Right renal pelvis (tissue), 4 donors: ENCODE measurements at places on chromosomes 16 and 17.

GRCh38 chr16:66904846-66905632 is 13.6 kb downstream of the CDH16 start:
- no peak for DNase-seq

- DNase-seq = no peak
Observed at GRCh38 chr16:56422896-56423441, 2.4 kb downstream of the AMFR start.

DNA sequence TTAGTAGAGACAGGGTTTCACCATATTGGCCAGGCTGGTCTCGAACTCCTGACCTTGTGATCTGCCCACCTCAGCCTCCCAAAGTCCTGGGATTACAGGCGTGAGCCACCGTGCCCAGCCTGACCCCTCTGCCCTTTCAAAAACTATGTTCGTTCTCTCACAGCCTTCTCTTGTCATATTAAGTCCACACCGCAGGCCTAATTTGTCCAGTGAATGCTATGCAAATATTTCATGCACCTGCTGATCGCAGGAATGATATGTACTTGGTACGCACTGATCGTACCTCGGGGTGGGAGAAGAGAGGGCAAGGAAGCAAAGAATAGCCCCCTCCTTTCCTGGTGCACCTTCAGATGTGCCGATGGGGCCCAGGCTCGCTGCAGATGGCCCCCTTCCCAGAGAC is 3.0 kb upstream of the BIRC5 start:
- DNase-seq = no peak

- no peak for DNase-seq
Observed at GRCh38 chr17:1907909-1908698, 78.3 kb downstream of the RPA1 start.

GRCh38 chr16:1122398-1122765 is 26.3 kb upstream of the C1QTNF8 start:
- DNase-seq = no peak

DNA sequence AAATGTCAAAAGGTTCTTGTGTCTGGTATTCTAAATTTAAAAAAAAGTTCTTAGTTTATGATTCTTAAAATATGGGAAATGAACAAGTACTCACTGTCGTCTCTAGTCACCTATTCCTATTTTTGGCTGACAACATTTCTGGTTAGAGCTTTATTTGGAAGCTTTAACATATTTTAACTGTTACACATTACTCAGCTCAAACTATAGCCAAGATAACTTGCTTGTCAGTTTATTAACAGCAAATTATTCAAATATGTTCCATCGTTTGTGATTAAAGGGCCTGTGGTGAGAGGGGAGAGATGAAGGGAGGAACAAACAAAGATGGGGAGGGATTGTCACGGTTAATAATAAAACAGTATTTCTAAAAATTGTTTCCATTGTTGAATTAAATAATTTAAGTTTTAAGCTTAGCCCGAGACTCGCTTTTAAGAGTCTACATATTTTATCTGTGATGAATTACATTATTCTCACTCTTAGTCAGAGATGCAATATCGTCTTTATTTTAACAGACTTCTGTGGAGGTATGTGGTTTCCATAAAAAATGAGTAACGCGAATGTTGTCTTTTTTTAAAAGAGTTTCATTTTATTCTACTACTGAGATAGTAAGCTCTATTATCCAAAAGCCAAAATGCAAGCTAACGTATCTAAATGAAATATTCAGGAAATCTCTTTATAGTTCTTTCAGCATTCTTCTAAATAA is 321.9 kb upstream of the PMFBP1 start:
- no peak for DNase-seq

GRCh38 chr17:66451188-66452149 is 149.1 kb downstream of the PRKCA start:
- no peak for DNase-seq

DNA sequence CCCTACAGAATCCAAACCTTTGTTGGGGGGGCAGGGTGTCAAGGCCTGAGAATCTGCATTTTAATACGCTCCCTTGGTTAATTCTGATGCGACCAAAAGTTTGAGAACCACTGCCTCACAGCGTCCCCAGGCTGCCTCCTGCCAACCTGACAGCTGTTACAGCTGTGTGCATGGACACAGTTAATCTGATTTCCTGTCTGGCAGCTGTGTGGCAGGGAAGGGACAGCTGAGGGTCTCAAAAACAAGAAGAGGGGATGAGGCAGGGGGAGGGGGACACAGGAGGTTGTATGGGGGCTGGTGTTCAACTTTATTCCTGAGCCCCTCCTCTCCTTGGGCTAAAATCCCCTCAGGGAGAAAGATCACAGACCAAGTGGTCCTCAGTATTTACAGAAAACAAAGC is 17.5 kb downstream of the HDAC5 start:
- DNase-seq = no peak

GRCh38 chr17:879546-880442 is 97.6 kb downstream of the MRM3 start:
- DNase-seq = no peak

DNA sequence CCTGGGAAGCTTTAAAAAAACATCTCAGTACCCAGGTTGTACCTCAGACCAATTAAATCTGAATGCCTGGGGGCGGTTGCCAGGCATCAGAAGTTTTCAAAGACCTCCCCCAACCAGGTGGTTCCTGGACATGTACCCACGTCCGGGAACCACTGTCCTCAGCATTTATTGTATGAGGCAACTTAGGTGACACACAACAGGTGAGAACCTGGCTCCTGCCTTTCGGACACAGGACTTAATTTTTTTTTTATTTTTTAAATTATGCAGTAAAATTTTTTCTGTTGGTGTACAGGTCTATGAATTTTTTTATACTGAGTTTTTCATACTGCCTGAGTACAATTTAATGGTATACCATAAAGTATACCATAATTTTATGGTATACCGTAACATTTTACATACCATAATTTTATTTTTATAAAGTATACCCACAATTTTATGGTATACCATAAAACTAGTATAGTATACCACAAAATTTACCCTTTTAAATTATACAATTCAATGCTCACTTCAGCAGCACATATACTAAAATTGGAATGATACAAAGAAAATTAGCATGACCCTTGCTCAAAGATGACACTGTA is 38.7 kb upstream of the DHX8 start:
- no peak for DNase-seq

GRCh38 chr17:78974635-78975591 is 4.8 kb downstream of the LGALS3BP start:
- no peak for DNase-seq

- DNase-seq = no peak
Observed at GRCh38 chr16:87436225-87437172, 44.4 kb downstream of the MAP1LC3B start.

- no peak for DNase-seq
Observed at GRCh38 chr16:79282806-79283205, 317.7 kb downstream of the MAF start.

GRCh38 chr16:29899516-29900101 is at the start of gene SEZ6L2:
TSS of gene SEZ6L2 (minus strand) at chr16:29899550. CDS start at chr16:29899019, 531 bp downstream.
- peak; percentile 44 for DNase-seq

- DNase-seq = no peak
Observed at GRCh38 chr17:34665819-34666763, 86.7 kb downstream of the TMEM132E start.

DNA sequence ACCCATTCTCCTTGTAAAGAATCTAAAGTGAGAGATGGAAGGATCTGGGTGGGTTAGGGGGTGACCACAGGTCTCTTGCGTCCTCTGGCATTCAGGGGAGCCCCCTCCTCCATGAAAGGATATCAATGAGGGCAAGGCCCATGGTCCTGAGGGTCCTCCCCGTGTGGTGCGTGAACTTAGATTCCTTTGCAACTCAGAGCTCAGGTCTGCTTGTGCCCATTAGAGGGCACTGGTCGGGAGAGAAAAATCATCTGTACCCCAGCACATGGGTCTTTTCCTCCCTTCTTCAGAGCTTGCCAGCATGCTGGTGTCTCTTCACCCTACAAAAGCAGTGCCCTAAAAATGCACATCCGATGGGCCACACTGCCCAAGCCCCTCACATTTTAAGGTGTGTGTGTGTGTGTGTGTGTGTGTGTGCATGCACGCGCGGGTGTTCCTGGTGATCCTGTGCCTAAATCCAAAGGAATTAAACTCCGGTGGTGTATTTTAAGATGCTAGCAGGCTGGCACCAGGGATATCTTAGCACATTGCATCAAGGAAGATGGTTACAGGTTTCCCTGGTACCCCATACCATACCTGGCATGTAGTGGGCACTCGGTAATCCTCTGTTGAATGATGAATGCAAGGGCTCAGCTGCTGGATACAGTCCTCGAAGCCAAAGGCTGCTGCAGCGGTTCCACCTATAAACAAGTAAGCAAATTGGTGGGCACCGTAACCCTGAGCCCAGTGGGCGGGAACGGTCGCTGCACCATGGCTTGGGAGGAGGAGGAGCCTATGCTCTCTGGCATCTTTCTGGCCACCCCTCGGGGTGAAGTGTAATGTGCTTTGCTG is 4.7 kb downstream of the C1QTNF1 start:
- no peak for DNase-seq

DNA sequence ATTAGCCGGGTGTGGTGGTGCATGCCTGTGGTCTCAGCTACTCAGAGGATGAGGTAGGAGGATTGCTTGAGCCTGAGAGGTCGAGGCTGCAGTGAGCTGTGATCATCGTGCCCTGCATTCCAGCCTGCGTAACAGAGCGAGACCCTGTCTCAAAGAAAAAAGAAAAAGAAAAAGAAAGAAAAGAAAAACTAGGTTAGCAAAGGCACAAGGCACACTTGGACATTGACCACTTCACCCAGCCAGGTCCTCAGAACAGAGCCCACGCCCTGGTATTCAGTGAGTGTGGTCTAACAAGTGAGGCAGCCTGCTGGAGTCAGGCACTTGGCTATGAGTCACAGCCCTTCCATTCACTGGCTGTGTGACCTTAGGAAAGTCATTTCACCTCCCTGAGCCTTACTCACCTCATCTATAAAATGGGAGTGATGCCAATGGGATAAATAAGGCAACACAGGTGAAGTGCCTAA is 10.4 kb downstream of the MILR1 start:
- DNase-seq = no peak

DNA sequence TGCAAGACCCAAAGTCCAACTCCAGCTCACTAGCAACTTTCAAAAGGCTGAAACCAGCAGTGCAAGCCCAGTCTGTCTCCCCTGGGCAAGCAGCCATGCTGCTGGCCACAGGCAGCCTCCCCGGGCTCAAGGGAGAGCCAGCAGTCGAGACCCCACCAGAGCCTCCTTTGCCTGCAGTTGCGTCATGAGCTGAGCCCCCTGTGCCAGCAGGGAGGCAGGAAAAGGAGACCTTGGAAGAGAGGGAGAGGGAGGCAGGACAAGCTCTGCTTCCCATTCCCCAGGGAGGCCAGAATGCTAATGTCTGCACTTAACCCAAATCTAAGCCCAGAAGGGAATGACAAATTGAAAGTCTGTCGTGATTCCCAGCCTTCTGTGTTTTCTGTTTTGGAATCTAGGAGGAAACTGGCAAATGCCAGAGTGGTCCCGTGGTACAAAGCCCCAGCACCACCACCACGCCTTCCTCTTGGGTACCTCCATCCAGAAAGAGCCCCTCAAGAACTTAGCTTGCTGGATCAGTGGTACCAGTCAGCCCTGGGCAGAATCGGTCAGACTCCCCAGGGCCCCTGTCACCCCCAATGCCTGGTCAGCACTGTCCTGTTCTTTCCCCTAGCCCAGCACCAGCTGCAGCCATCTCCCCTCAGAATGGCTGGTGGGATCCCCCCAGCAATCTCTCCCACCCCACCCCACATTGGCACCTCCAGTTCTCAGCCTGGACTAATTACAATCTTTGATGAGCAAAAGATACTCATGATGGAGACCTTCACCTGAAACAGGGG is 99.3 kb upstream of the TNRC6C start:
- DNase-seq = no peak

DNA sequence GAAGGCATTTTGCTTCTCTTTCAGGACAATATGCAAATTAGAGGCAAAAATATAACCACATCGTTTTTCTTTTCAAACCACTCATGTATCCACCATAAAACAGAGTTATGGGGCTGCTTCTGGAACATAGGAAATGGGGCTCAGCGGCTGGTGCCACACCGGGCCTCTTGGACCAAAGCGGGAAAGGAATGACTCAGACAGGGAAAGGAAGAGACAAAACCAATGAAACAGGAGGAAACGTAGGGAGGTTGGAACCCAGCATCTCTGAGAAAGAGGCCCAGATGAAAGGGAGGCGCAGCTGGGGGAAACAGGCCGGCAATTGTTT is 28.5 kb downstream of the CUEDC1 start:
- no peak for DNase-seq

DNA sequence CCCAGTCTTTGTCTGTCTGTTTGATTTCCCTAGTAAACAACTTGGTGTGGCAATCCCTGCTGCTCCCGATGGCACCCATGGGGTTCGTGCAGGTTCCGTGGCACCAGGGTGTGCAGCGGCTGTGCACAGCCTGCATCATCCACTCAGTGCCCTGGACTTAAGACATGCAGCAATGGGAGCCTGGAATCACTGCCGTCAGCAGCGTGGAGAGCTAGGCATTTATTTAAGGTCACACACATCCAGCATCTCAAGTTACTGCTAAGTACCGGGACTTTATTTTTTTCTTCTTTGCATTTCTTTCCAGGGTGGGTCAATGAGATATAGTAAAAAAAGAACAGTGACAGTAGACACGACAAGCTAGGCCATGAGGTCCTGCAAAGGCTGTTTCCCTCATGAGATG is 2.8 kb downstream of the DHRS7C start:
- DNase-seq = no peak

GRCh38 chr17:2289878-2290478 is 13.6 kb downstream of the SMG6 start:
- DNase-seq = no peak

DNA sequence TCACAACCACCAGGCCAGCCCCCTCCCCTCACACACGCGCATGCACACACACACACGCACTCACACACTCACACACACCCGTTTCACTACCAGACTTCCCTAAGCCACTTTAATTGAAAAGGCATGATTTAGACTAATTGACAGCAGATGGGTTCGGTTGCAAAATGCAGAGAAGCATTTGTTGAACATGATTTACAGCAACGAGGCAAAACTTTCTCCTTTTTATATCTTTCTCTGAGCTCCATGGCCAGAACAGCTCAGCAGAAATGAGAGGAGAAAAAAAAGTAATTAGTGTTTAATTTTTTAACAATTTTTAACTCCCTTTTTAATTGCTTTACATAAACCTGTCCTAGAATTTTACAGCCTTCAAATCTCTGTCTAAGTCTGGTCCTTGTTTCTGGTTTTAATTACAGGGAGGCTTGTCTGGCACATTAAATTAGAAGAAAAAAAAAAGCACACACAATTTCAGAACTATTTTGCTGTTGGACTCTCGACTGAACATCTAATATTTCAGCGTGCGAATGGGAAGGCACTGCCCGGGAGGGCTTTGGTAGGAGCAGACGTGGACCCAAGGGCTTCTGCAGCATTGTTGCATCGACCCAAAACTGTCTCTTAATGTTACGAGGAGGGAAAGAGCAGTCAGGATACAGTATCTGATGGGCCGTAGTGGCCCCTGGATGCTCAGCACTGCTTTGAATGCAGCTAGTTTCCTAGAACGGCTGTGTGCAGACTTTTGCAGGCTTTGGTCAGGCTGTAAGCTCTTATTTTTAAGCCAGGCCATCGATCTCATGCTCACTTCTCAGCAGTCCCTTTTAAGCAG is 255.9 kb downstream of the SOX9 start:
- DNase-seq = no peak

DNA sequence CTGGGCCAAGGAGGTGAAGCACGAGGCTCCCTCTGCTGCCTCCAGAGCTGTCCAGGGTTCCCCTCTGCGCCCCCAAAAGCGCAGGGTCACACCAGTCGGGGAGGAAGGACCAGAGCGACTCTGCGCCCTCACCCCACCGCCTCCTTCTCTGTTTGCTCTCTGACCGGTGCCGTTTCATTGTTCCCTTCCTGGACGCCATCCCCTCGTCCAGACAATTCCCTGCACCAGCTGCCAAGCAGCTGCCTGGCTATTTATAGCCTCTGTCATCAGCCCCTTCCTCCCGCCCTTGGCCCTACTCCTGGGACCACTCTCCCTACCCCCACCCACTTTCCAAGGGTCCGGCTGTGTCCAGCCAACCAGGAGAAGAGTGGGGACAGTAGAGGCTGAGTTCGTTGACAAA is 68.8 kb upstream of the CREBBP start:
- no peak for DNase-seq
